ENCODE measurements at places on chromosomes 16 and 17. TPM values are rescaled to one million over a fixed set of nuclear protein-coding genes. Genes with fewer than 3 reads are reported as not detected.

PLA2G10 gene
- total RNA-seq, result 2.4 TPM

GRAP gene
- 0.38 TPM for total RNA-seq

MIF4GD gene
- total RNA-seq, result 15.3 TPM

TEDC2 gene
- not detected for total RNA-seq

TTYH2 gene
- total RNA-seq, result 8.1 TPM

RTN4RL1 gene
- total RNA-seq, result 2.4 TPM

ETV4 gene
- 2.0 TPM for total RNA-seq

TPSG1 gene
- total RNA-seq, result not detected

P2RX1 gene
- 26.2 TPM for total RNA-seq

SRCIN1 gene
- 8.8 TPM for total RNA-seq

PARD6A gene
- total RNA-seq, result 18.2 TPM

KRT17 gene
- total RNA-seq, result 0.55 TPM

ASPA gene
- total RNA-seq, result 0.84 TPM

AARS1 gene
- total RNA-seq, result 47.4 TPM

CSH1 gene
- not detected for total RNA-seq

CDC42EP4 gene
- 48.8 TPM for total RNA-seq

SLC38A8 gene
- not detected for total RNA-seq

DNAJC7 gene
- 36.9 TPM for total RNA-seq

ZNF594 gene
- 3.1 TPM for total RNA-seq

HNF1B gene
- 28.1 TPM for total RNA-seq

SLC16A6 gene
- 1.0 TPM for total RNA-seq

CA7 gene
- not detected for total RNA-seq

ACAP1 gene
- total RNA-seq, result 2.7 TPM

TBC1D3L gene
- total RNA-seq, result 11.0 TPM

ZNF668 gene
- total RNA-seq, result 2.4 TPM

CES5A gene
- total RNA-seq, result not detected

MGAT5B gene
- 0.24 TPM for total RNA-seq
